Progenitor cell of endocrine pancreas (in vitro differentiated cells): ENCODE measurements at places on chromosomes 12 and 14. TPM values are rescaled to one million over a fixed set of nuclear protein-coding genes. Genes with fewer than 3 reads are reported as not detected.

- peak overlapping the region; percentile 37 for H3K27ac ChIP-seq
- H3K36me3 ChIP-seq = peaks cover 32% of the 10 kb centered on the region
- H3K4me1 ChIP-seq = peaks cover 2% of the 10 kb centered on the region
- no peak for DNase-seq
Measured at GRCh38 chr12:32589165-32589865, 89.8 kb upstream of the DNM1L start.

DNA sequence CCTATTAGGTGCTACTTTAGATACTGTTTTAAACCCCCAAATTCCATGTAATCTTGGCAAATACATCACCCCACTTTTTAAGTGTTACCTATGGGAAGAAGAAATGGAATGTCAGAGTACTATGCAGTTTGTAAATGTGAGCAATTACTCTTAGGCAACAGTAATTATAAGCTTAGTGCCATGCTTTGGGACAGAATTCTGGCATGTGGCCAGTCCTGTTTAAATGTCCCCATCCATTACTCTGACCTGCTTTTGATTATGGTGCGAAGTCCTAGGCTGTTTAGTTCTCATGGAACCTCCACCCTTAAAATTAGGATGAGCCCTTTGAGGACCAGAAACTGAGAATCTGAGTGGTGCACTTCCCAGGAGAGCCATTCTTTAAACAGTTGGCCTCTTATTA lies 321.4 kb upstream of the RGS6 start:
- H3K27me3 ChIP-seq = no peaks in the 10 kb centered on the region
- no peak for DNase-seq
- H3K27ac ChIP-seq = no peak overlapping the region
- H3K4me3 ChIP-seq = no peak overlapping the region
- peaks cover 6% of the 10 kb centered on the region for H3K4me1 ChIP-seq

- H3K4me1 ChIP-seq = no peaks in the 10 kb centered on the region
- H3K36me3 ChIP-seq = no peaks in the 10 kb centered on the region
- H3K27me3 ChIP-seq = no peaks in the 10 kb centered on the region
Measured at GRCh38 chr12:126847005-126847629, 1419.9 kb upstream of the TMEM132C start.

DNA sequence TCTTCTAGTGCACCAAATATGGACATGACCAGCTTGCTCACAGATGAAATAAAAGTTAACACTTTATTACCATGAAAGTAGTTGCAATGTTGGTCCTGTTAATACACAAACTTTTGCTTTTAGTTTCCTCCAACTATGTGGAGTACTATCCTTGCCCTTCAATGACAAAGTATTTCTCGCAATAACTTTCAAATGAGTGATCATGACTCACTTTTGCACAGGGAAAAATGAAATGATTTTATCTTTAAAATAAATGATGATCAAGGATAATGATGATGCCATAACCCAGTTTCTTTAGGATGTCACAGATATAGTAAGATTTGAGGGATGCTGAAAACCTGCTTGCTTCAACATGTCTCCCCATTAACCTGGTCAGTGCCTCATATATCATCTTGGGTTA lies 254.0 kb upstream of the KITLG start:
- H3K27me3 ChIP-seq = no peaks in the 10 kb centered on the region
- no peak for DNase-seq
- H3K4me3 ChIP-seq = no peak overlapping the region

DNA sequence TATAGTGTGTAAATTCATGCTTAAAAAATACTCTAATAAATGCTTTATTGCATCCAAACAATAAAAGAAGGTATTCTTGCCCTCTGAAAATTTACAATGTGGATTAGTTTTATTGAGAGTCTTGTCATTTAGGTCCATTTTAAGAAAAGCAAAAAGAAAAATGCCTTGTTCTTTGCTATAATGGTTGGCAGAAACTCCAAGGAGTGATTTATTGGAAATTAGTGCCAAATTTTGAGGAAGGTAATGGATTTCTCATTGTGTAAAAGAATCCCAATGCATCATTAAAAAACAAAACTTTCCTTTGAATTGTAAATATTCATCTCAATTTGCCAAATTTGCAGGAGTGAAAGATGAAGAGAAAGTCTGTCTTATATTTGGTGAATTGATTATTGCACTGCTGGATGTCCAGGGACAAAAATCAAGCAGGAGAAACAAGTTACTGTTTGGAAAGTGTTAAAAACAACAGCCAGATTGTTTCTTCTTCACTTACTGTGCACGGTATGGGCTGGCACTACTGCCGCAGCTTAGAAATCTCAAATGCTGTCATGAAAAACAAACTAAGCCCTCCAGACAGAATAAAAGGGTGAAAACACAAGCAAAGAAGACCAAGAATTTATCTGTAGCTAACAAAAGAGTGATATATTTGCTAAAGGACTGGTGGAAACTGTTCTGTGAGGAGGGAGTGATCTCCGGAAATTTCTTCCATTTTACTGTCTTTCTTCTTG lies 511.7 kb downstream of the TMTC2 start:
- no peaks in the 10 kb centered on the region for H3K27me3 ChIP-seq
- peak overlapping the region; percentile 10 for H3K4me3 ChIP-seq
- no peak for DNase-seq
- H3K27ac ChIP-seq = peak overlapping the region; percentile 82
- H3K36me3 ChIP-seq = no peaks in the 10 kb centered on the region

- DNase-seq = no peak
- H3K27me3 ChIP-seq = no peaks in the 10 kb centered on the region
- peaks cover 1% of the 10 kb centered on the region for H3K4me1 ChIP-seq
- no peak overlapping the region for H3K4me3 ChIP-seq
Measured at GRCh38 chr12:3249081-3249800, 172.1 kb downstream of the TSPAN9 start.

- peak overlapping the region; percentile 98 for H3K27ac ChIP-seq
- H3K27me3 ChIP-seq = no peaks in the 10 kb centered on the region
- peaks cover 17% of the 10 kb centered on the region for H3K36me3 ChIP-seq
Measured at GRCh38 chr12:11731455-11731854, 82.0 kb downstream of the ETV6 start.

- H3K4me3 ChIP-seq = peak overlapping the region; percentile 46
- peaks cover 18% of the 10 kb centered on the region for H3K4me1 ChIP-seq
- H3K27me3 ChIP-seq = no peaks in the 10 kb centered on the region
- H3K36me3 ChIP-seq = peaks cover 7% of the 10 kb centered on the region
Measured at GRCh38 chr12:131713349-131713748, 2.5 kb downstream of the SFSWAP start.

GRCh38 chr12:68121143-68121542 lies 38.4 kb downstream of the IFNG start:
- H3K27me3 ChIP-seq = peaks cover 8% of the 10 kb centered on the region
- H3K4me3 ChIP-seq = no peak overlapping the region
- no peaks in the 10 kb centered on the region for H3K36me3 ChIP-seq
- no peaks in the 10 kb centered on the region for H3K4me1 ChIP-seq
- no peak for DNase-seq
- no peak overlapping the region for H3K27ac ChIP-seq

DNA sequence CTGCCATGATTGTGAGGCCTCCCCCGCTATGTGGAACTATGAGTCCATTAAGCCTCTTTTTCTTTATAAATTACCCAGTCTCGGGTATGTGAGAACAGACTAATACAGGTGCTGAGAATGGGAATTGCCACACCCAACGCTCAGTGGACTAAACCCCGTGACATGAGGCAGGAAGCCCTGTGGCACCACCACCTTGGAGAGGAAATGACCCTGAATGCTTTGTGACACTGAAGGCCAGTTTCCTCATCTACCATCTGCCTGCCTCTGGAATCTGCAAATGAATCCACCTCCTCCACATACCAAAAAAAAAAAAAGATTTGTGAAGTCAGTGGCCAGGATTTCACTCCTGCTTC lies 41.6 kb downstream of the NT5DC3 start:
- peaks cover 13% of the 10 kb centered on the region for H3K4me1 ChIP-seq
- H3K27ac ChIP-seq = no peak overlapping the region
- DNase-seq = no peak
- H3K36me3 ChIP-seq = peaks cover 11% of the 10 kb centered on the region
- no peak overlapping the region for H3K4me3 ChIP-seq

DNA sequence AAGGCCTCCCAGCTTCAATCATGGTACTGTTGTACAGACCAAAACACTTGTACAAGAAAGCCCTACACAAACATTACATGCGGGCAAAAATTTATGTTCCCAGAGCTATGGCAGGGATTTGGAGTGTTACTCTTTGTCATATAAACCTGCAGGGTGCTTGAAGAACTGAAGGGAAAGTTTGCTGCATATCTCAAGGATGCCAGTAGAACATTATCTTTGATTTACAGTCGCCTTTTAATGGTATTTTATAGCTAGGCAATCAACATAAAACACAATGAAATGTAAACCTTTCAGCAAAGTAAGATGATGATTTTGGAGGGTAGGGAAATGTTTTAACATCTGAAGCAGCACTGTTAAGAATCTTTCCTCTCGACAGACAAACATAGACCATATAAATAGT lies 305.6 kb downstream of the KCNH5 start:
- no peak for DNase-seq
- no peak overlapping the region for H3K27ac ChIP-seq
- H3K4me1 ChIP-seq = peaks cover 14% of the 10 kb centered on the region
- H3K4me3 ChIP-seq = no peak overlapping the region
- H3K36me3 ChIP-seq = peaks cover 9% of the 10 kb centered on the region
- H3K27me3 ChIP-seq = no peaks in the 10 kb centered on the region

GRCh38 chr14:91586410-91586809 lies 76.3 kb upstream of the PPP4R3A start:
- no peaks in the 10 kb centered on the region for H3K36me3 ChIP-seq
- no peak for DNase-seq
- no peak overlapping the region for H3K27ac ChIP-seq

- H3K4me3 ChIP-seq = no peak overlapping the region
- no peaks in the 10 kb centered on the region for H3K36me3 ChIP-seq
- peaks cover 11% of the 10 kb centered on the region for H3K4me1 ChIP-seq
- H3K27me3 ChIP-seq = no peaks in the 10 kb centered on the region
Measured at GRCh38 chr12:51369581-51369980, 21.6 kb downstream of the GALNT6 start.

- no peaks in the 10 kb centered on the region for H3K4me1 ChIP-seq
- no peak for DNase-seq
- H3K4me3 ChIP-seq = no peak overlapping the region
Measured at GRCh38 chr14:92411941-92412340, 89.0 kb downstream of the SLC24A4 start.

- H3K27me3 ChIP-seq = no peaks in the 10 kb centered on the region
- H3K4me1 ChIP-seq = no peaks in the 10 kb centered on the region
- H3K4me3 ChIP-seq = no peak overlapping the region
- DNase-seq = no peak
- H3K27ac ChIP-seq = no peak overlapping the region
- peaks cover 23% of the 10 kb centered on the region for H3K36me3 ChIP-seq
Measured at GRCh38 chr12:57716305-57716704, 22.2 kb downstream of the AGAP2 start.

DNA sequence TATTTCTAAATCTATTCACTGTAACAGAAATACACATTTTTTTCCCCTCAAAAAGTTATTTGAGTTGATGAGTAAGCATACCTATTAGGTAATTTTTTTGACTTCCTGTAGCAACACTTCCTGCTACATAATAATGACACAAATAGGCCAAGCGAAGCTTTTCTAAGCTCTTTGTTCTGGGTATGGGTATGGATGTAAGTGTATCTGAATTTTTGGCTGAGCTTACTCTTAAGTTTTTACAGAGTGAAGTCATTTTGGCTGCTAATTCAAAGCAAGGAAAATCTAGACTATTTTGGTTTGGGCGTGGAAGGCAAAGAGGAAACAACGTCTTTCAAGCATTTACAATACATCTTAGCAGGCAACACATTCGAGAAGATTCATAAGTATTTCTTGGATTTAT lies 1206.0 kb upstream of the FLRT2 start:
- no peak for DNase-seq
- H3K27me3 ChIP-seq = no peaks in the 10 kb centered on the region
- H3K4me1 ChIP-seq = no peaks in the 10 kb centered on the region

DNA sequence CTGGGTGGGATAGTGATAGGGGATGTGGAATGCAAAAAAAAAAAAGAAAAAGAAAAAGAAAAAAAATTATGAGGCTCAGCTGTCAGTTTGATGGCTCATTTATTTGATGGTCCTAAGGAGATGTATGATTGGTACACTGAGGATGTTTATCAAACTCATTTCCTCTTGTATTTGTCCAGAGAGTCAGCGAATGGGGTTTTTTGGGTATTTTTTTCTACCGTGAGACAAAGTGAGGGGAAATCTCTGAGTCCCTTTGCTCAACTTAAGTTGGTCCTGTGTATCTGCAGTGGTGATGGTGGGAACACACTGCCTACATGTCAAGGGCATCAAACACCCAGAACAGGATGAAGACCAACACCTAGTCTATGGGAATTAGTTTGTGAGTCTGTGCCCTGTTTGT lies 176.9 kb upstream of the HIF1A start:
- no peaks in the 10 kb centered on the region for H3K4me1 ChIP-seq
- no peaks in the 10 kb centered on the region for H3K36me3 ChIP-seq
- no peak overlapping the region for H3K27ac ChIP-seq
- H3K27me3 ChIP-seq = peaks cover 5% of the 10 kb centered on the region
- no peak overlapping the region for H3K4me3 ChIP-seq

GRCh38 chr12:11799502-11799873 lies 150.0 kb downstream of the ETV6 start:
- peaks cover 36% of the 10 kb centered on the region for H3K4me1 ChIP-seq
- no peaks in the 10 kb centered on the region for H3K27me3 ChIP-seq

- no peaks in the 10 kb centered on the region for H3K27me3 ChIP-seq
- H3K36me3 ChIP-seq = peaks cover 24% of the 10 kb centered on the region
- no peak overlapping the region for H3K4me3 ChIP-seq
- no peaks in the 10 kb centered on the region for H3K4me1 ChIP-seq
- no peak overlapping the region for H3K27ac ChIP-seq
Measured at GRCh38 chr14:34604995-34605394, 25.0 kb downstream of the SNX6 start.

DNA sequence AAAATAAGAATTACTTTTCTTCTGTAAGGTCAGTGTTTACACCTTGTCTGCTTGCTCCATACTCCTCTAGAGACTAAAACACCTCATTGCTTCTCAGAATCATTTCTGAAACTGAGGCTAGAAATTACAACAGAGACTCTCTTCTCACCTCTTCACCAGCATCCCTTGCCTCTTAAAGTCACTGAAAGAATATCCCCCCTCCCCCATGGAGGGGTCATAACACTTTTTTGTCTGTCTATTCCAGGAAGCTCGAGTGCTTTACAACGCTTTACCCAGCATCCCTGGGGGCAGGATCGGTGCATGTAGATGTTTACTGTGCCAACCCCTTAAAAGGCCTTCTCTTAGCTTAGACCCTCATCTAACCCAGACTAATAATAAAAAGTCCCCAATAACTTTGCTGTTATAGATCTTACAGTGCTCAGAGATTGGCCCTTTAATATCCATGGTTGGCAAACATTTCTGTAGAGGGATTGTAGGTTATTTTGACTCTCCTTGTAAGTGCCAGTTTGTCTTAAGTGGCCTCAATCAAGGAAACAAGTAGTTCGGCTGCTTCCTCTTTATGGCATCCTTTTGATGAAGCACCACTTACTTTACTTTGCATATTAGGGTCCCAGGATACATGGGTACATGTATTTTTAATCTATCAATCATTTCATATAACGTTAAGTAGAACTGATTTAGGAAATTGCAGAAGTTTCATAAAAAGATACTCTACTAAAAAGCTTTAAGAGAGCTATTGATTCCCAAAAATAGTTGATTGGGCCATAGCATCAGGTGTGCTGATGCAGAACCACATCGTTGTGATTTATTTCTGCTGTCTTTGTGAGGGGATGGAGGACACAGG lies 29.3 kb downstream of the PRKCH start:
- H3K36me3 ChIP-seq = no peaks in the 10 kb centered on the region
- H3K27me3 ChIP-seq = no peaks in the 10 kb centered on the region
- no peak overlapping the region for H3K4me3 ChIP-seq
- peaks cover 3% of the 10 kb centered on the region for H3K4me1 ChIP-seq
- DNase-seq = no peak

The BBS10 gene
- total RNA-seq = 12.7 and 12.9 TPM in 2 replicates

The TAS2R9 gene
- 0.26 and 0.29 TPM in 2 replicates for total RNA-seq

The EVL gene
- total RNA-seq = 207 and 216 TPM in 2 replicates

The OTOGL gene
- 0.11 and 0.31 TPM in 2 replicates for total RNA-seq

The SPTB gene
- 1.1 and 1.7 TPM in 2 replicates for total RNA-seq

The ARF6 gene
- total RNA-seq = 49.8 and 49.9 TPM in 2 replicates

The LRFN5 gene
- total RNA-seq = 0.46 and 0.87 TPM in 2 replicates

The SLC10A1 gene
- not detected in 2 replicates for total RNA-seq

The KRT82 gene
- total RNA-seq = not detected in 2 replicates

The FERMT2 gene
- total RNA-seq = 44.4 and 52.8 TPM in 2 replicates
